CD4-positive, alpha-beta T cell treated with Interleukin-1 beta for 1 hour (primary cell): ENCODE measurements at places on chromosomes 1 and 21.
A peak's percentile ranks its signal among the peaks of the same experiment; 100 is the strongest.

GRCh38 chr21:39005502-39005787 is 177.8 kb downstream of the PSMG1 start:
- no peak for DNase-seq

- no peak for DNase-seq
Observed at GRCh38 chr1:193606035-193606434, 419.6 kb upstream of the B3GALT2 start.

DNA sequence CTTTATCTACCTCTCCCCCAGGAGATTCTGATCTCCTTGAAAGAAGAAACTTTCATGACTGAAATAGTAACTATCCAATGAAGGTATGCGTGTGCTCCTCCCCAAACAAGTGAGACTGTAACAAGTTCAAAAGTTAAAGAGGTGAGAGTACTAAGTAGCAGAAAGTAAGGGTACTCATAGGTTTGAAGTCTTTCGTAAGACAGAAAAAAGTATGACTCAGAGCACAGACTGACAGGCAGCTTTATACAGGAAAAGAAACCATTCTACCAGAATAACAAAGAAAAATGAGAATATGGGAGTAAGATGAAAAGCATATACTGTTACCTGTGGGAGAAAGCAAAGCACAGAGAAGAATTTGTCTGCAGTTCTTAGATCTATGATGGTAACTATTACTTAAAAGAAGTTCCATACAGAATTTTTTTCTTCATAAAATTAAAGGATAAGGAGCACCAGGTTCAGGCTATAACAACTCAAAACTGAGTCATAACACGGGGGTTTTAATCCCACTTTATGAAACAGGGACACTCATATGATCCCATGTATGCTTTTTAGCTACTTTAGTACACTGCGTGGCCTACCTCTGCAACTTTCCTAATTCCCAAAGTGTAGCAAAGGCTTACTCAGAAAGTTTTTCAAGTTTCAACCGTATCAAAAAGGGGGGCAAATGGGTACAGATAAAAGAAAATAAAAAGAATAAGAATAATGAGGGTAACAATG is 52.0 kb downstream of the FOXJ3 start:
- no peak for DNase-seq

DNA sequence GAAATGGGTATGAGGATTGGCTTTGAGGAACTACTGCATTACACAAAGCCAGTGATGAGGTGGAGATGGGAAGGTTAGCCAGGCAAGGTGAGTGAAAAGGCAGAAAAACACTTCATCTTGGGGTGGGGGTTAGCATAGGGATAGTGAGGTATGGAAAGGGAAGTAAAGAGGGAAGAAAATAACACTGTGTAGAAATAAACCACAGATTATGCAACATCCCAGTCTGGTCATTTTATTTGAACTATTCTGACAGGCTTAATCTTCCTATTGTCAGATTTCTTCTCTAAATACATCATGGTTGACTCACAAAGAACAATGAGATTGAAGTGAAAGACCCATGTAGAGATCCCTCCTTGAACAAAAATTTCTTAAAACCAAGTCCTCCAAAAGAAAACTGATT is 640.2 kb downstream of the PTPRC start:
- DNase-seq: no peak

DNA sequence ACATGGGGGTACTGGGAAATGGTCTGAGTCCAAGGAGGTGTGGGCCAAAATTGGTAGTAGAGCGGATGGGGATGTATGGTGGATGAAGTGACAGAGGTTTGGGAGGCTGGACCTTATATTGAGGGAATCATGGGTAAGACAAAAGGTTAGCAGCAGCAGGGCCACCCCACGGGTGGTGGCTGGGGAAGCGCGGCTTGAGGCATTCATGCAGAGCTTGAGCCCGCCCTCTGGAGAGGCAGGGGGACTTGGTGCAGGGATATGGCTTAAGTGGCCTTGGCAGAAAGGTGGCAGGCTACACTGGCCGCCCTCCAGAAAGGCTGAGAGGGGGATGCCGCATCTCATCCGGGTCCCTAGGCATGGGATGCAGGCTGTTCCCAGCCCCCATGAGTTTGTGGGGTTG is 31.5 kb downstream of the HMGB4 start:
- DNase-seq: no peak

DNA sequence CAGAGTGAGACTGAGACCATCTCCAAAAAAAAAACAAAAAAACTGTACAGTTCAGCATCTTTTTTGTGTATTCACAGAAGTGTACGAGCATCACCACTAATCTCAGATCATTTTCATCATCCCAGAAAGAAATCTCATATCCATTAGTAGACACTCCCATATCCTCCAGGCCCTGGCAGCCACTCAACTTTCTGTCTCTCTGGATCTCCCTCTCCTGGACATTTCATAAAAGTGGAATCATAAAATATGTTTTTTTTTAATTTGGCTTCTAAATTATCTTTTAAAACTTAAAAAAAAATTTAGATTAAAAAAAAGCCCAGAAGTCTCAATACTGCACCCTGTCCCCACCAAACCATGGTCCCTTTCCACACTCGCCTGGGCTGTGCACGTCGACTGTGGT is 22.1 kb downstream of the RIPPLY3 start:
- DNase-seq: no peak

DNA sequence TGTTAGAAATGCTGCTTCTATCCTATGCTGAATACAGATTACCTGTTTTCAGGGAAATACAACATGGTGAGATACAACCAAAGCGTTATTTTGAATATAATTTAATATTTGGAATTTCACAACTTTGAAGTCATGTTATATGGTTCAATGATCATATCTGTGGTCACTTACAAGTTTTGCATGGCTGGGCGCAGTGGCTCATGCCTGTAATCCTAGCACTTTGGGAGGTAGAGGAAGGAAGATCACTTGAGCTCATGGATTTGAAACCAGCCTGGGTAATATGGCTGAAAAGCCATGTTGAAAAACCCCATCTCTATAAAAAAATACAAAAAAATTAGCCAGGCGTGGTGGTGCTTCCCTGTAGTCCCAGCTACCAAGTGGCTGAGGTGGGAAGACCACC is 57.9 kb downstream of the DOP1B start:
- DNase-seq: no peak

- no peak for DNase-seq
Observed at GRCh38 chr1:198970916-198971315, 332.1 kb downstream of the PTPRC start.

DNA sequence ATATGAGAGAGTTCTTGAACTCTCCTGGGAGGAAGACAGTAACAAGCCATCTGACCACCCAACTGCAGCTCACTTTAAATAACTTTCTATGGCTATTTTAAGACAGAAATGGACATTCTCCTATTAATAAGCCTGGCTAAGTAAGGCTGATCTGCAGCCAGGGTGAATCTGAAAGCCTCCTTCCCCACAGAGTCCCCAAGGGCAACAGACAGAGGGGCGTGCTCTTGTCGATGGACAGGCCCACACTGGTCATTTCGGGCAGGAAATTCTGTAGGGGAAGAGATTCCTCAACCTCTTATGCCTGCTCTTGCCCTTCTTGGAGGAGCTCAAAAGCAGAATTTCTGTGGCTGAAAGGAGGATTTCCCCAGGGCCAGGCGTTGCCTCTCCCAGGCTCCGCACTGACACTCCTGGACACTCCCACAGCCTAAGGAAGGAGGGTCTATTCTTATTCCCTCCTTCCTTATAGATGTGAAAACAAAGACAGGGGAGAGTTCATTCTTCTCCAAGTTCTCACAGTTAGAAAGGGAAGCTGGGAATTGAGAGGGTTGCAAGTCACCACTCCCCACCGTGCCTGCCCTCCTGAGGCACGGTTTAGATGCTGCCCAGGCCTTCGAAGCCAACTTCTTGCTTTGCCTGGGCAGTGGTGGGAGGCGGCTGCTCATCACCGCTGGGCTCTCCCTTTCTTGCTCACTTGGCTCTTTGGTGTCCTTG is 17.9 kb upstream of the KANK4 start:
- DNase-seq: no peak

- DNase-seq: peak; percentile 41
Observed at GRCh38 chr1:89286549-89287180, 14.0 kb upstream of the GBP5 start.

- no peak for DNase-seq
Observed at GRCh38 chr1:228020686-228021354, 14.0 kb downstream of the WNT3A start.
